ENCODE measurements at places on chromosomes 2 and 18.
A peak's percentile ranks its signal among the peaks of the same experiment; 100 is the strongest.

GRCh38 chr18:21599585-21600525 lies 649 bp downstream of the ESCO1 start:
- H3K36me3 ChIP-seq, result no peaks in the 10 kb centered on the region
- DNase-seq, result no peak
- H3K27me3 ChIP-seq, result no peaks in the 10 kb centered on the region
- peak overlapping the region; percentile 97 for H3K27ac ChIP-seq

DNA sequence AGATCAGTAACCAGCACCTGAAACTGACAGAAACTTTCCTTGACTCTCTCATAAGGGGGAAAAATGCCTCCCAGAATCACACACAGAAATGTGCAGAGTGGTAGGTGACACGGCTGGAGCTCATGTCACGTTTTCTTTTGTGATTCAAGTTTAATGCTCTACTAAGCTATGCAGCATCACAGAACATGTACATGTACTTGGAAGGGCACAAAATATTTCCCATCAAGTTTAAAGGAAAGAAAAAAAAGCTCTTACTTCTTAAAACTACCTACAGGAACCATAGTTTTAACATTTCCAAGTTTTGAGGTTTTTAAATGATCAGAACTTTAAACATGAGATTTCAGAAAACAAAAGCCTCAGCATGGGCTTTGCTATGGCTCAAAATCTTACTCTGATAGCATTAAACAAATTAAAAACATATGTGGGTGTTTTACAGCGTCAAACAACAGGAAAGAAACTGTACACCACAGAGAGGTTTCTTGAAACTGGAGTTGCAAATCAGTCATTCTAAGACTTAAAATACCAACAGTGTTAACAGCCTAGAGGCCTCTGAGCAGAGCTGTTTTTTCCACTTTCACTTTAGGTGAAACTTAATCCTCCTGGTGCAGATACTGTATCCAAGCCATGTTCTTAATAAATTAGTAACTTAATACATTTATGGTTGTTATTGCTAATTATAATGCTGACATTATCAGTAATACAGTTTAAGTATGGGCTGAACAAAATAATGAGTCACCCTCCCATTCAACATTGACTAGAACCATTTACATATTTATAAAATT lies 30.1 kb downstream of the MBP start:
- peaks cover 12% of the 10 kb centered on the region for H3K36me3 ChIP-seq
- peaks cover 85% of the 10 kb centered on the region for H3K4me1 ChIP-seq
- H3K27ac ChIP-seq, result peak overlapping the region; percentile 83
- DNase-seq, result no peak

GRCh38 chr2:75582840-75583239 lies 22.1 kb upstream of the EVA1A start:
- no peaks in the 10 kb centered on the region for H3K27me3 ChIP-seq
- H3K4me1 ChIP-seq, result no peaks in the 10 kb centered on the region
- no peak for DNase-seq

DNA sequence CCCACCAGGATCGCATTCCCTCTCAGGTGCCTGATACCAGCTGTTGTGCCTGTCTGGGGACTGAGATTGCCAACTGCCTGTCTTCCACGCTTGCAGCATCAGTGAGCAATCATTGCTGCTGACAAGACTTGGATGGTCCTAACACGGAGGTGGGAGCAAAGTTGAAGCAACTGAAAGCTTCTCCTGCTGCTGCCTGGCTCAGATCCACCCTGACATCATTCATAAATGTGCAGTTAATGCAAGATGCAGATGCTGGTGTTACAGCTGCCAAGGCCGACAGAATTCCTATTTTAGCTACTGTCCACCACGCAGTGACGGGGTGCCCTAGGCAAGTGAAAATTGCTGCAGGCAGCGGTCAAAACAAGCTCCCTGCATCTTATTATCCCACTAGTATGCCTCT lies 131.4 kb downstream of the VWC2L start:
- no peak overlapping the region for H3K27ac ChIP-seq
- H3K4me3 ChIP-seq, result no peak overlapping the region
- no peaks in the 10 kb centered on the region for H3K36me3 ChIP-seq
- H3K4me1 ChIP-seq, result no peaks in the 10 kb centered on the region
- H3K27me3 ChIP-seq, result no peaks in the 10 kb centered on the region

DNA sequence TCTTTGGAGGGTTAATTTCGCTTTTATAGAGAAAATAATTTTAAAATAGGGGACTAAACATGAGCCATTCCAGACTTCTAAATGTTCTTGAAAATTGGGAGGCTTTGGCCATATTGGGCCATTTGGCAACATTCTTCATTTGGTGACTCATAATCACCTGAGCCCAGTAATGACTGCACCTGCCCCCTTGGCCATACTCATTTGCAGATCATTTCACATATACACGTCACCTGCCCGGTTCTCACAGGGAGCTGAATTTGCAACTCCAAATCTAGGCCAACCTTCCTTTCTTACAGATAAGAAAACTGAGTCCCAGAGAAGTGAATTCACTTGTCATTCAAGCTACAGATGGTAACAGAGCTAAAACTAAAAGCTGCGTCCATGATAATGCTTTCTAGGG lies 289.7 kb downstream of the EPHA4 start:
- no peak for DNase-seq
- no peaks in the 10 kb centered on the region for H3K4me1 ChIP-seq
- no peaks in the 10 kb centered on the region for H3K27me3 ChIP-seq
- H3K36me3 ChIP-seq, result no peaks in the 10 kb centered on the region
- no peak overlapping the region for H3K4me3 ChIP-seq

DNA sequence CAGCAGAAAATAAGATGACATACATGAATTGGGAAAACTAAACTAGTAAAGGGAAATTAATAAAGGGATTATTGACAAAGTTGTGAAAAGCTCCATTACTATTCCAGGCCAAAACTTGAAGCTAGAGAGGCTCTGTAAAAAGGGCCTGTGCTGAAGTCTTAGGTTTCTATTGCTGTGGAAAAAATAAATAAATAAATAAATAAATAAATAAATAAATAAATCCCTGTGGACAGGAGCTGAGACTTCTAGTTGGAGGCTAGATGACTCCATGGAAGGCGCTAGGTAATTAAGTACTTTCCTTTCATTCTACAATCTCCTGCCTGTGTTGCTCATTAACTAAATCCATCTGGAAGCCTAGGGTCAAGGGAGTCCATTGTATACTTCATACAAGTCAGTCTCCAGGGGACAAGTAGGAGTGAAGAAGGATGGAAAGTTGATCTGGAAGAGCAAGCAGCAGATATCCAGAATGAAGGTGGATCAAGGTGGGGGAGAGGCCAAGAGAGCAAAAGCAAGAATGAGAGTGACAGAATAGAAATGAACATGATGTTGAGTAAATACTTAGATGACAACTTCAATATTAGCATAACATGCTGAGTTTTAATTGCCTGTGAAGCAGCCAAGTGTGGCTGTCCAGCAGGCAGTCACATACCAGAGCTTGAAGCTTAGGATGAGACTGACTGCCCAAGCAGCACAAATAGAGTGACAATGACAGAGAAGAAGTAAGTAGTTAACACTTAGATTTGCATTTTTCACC lies 26.2 kb upstream of the CCNT2 start:
- no peaks in the 10 kb centered on the region for H3K4me1 ChIP-seq
- H3K27me3 ChIP-seq, result no peaks in the 10 kb centered on the region
- H3K4me3 ChIP-seq, result no peak overlapping the region
- no peak overlapping the region for H3K27ac ChIP-seq
- H3K36me3 ChIP-seq, result no peaks in the 10 kb centered on the region

- no peak overlapping the region for H3K27ac ChIP-seq
- no peaks in the 10 kb centered on the region for H3K4me1 ChIP-seq
- H3K36me3 ChIP-seq, result no peaks in the 10 kb centered on the region
- H3K4me3 ChIP-seq, result no peak overlapping the region
Measured at GRCh38 chr18:42778445-42779042, 336.9 kb downstream of the RIT2 start.

DNA sequence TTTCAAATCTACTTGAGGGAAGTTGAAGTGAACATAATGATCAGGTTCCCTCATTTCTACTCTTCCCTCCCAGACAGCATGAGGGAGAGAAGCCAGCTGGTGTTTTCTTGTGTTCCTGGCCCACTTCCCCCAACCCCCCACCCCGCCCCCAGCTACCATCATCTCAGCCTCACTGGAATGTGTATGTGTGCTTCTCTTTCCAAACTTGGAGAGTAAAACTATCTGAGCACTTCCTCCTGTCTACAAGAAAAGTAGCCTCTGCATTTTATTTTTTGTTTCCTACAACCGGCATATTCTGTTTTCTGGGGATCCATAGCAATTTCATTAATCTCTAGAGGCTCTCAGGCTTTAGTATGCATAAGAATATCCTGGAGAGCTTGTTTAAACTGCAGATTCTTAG lies 53.6 kb upstream of the GRHL1 start:
- no peaks in the 10 kb centered on the region for H3K36me3 ChIP-seq
- H3K4me1 ChIP-seq, result no peaks in the 10 kb centered on the region
- H3K27me3 ChIP-seq, result no peaks in the 10 kb centered on the region

DNA sequence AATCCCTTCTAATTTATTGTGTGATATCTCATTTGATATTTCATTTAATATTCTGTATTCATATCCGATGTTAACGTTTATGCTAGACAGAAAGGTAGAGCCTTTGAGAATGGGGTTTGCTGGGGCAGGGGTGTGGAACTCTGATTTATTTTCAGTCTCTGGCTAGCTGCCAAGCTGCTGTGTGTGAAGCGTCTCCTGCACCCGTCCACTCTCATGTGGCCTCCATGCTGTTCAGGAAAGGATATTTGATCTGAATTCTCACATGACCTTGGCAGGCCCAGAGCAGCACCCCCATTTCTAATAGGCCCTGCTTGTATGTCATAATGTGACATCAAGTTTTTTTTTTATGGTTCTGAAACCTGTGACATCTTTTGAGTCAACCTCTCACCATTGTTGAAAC lies 1.6 kb downstream of the IL1R1 start:
- no peak for DNase-seq
- no peaks in the 10 kb centered on the region for H3K36me3 ChIP-seq
- no peak overlapping the region for H3K4me3 ChIP-seq
- H3K27ac ChIP-seq, result no peak overlapping the region

DNA sequence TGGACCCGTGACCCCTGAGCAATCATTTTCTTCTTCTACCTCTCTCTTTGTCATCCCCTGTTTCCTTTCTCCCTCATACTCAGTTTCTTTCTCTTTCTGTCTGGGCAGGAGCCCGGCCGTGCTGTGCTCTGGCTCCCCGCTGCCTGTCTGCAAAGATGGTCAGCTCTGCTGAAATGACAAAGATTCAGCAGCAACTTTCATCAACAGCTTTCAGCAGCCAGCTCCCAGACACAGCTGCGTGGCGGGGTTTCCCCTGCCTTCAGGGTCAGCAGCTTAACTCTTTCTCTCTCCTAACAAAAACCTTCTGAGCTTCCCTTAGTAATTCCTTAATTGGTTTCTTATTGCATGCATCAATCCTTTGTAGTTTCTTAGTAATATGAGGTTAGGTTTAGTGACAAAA lies 1234.4 kb downstream of the CNTNAP5 start:
- no peak for DNase-seq
- no peak overlapping the region for H3K27ac ChIP-seq
- H3K27me3 ChIP-seq, result no peaks in the 10 kb centered on the region
